ENCODE measurements at places on chromosomes 12 and 14.
A peak's percentile ranks its signal among the peaks of the same experiment; 100 is the strongest.

DNA sequence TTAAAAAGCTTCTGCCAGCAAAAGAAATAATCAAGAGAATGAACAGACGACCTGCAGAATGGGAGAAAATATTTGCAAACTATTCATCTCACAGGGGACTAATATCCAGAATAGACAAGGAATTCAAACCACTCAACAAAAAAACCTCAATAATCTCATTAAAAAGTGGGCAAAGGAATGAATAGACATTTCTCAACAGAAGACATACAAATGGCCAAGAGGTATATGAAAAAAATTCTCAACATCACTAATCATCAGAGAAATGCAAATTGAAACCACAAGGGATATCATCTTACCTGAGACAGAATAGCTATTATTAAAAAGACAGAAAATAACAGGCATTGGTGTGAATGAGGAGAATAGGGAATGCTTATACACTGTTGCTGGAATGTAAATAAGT is 270.0 kb downstream of the DACT1 start:
- DNase-seq, result no peak

DNA sequence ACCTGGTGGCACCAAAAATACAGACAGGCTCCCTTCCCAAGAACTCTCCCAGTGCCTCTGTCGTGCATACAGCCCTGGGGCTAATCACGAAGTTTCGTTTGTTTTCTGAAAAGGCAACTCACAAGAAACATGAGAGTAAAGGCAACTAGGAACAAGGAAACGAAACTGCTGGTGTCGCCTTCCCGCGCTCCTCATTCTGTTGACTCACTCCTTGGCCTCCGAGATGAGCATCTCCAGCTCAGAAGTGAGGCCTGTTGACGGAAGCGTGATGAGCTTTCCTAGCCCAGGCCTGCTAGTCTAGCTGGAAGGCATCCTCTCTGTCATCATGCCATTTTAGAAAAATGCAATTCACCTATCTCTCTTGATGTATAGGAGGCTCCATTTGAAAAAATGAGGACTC is 50.5 kb downstream of the TTC9 start:
- DNase-seq, result no peak

DNA sequence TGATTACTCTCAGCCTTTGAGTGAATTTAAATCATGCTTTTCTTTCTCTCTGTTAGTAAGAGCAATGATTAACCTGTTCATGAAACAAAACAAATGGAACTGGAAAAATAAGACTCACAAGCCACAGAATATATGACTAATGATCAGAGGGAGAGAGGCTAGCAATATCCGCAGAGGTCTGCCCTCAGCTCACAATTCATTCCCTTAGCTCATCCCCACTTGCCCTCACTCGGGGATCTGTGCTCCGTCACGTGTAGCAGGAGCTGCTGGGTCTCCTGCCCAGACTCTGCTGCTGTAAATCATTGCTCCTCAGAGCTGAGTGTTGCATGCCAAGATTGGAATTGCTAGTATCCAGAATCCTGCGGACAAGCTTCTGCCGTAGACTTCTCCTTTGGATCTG is 53.1 kb upstream of the GNG2 start:
- DNase-seq, result no peak

DNA sequence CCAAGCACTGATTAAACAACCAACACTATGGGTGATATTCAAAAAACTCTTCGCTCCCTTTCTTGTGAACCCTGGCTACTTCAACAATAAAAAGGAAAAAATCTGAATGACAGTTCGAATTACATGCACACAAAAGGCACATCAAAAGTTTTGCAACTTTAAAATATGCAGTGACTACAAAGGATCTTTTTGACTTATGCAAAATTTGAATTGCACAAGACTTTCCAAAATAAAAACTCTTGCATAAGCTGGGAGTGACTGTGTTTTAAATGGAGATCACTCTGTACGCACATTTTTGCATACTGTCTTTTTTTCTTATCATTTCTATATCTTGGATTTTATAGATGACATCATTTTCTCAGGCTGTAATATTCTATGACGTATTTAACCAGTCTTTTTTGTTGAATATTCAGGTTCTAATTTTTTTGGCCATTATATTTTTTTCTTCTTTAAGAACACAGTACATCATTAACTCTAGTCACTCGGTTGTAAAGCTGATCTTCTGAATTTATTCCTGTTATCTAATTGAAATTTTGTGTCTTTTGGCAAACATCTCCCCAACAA is 667.6 kb upstream of the TBX3 start:
- DNase-seq, result no peak

GRCh38 chr14:20274062-20274461 is 31.7 kb downstream of the TTC5 start:
- no peak for DNase-seq

GRCh38 chr12:70122804-70123203 is 120.4 kb upstream of the CNOT2 start:
- DNase-seq, result no peak

DNA sequence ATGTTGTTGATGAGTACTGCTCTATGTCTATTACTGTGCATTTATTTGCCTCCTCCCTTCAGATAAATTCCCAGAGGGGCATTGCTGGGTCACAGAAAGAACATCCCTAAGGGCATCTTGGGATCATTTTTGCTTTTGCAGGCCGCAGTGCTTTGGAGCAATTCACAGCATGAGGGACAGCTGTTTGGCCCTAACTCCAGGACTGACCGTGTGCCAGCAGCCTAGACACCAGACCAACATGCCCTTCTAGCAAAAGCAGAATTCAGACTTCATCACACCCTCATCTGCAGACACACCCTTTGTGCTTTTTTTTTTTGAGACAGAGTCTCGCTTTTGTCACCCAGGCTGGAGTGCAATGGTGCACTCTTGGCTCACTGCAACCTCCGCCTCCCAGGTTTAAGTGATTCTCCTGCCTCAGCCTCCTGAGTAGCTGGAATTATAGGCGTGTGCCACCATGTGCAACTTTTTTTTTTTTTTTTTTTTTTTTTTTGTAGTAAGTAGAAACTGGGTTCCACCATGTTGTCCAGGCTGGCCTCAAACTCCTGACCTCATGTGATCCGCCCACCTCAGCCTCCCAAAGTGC is 31.0 kb downstream of the RNF34 start:
- DNase-seq, result no peak

GRCh38 chr12:51705450-51705849 is 114.4 kb downstream of the SCN8A start:
- DNase-seq, result no peak

- DNase-seq, result no peak
These were observed 380.5 kb downstream of the EMP1 start for GRCh38 chr12:13576935-13577500.

- no peak for DNase-seq
These were observed 15.8 kb upstream of the DTX1 start for GRCh38 chr12:113040722-113041171.

DNA sequence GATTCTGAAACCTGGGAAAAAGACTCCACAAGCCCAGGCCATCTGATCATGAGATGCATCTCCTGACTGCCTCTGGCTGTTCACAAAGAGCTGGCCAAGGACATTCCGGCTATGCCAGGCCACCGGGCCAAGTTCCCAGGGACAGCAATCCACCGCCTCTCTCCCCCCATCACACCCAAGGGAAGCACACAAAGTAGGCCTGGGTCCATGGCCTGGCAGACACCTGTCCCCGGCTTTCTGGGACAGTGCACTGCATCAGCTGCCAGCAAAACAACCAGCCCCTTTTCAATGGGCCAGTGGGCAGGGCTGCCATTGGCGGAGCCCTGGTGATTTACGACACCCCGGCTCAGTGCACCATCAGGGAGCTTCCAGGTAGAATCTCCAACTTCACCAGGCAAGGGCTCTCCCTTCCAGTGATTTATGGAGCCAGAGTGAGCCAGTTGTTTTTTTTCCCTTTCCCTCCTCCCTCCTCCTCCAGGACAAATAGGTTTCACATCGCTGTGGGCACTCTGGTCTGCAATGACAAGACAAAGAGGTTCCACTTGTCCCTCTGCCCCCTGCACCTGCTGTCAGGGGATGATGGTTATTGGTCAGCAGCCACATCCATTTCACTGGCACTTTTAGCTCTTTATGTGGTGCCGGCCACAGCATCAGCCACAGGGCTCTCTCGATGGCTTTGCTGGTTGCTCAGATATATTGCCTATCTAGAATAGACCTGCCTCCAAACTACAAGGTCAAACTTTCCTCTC is 149.6 kb downstream of the SLC38A6 start:
- DNase-seq, result no peak

GRCh38 chr12:28378736-28379135 is 188.5 kb downstream of the CCDC91 start:
- DNase-seq, result no peak

DNA sequence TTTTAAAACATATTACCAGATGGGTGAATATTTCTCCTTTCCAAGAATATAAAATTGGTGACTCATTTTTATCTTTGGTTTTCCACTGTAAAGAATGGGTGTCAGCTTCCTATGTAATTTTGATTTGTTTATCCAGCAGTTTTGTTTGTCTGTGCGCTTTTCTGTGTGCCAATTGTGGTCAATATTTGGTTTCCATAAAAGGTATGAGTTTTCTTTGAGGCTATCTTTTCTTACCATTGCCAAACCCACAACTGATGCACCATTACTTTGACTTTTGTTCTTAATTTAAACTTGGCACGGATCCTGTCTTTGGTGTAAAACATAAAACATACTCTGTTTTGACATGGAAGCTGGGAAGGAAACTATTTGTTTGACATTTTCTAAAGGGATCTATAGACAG is 78.8 kb upstream of the NAV3 start:
- no peak for DNase-seq

DNA sequence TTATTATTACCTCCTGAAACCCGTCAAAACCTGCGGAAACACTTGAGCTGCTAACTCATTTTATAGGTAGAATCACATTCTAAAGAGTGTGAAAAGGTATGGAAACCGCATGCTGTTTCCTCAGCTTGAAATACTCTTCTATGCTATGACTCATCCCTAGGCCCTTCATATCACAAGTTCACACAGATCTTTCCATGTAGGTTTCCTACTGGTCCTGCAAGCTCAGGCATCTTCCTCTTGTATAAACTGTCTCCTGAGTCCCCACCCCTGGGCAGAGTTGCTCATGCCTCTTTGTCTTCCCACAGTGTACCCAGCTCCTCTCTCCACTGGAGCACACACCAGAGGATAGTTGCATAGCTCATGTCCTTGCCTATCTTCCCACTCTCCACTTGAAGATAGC is 84.7 kb downstream of the CMAS start:
- DNase-seq, result no peak

GRCh38 chr14:67837011-67837624 is 17.5 kb downstream of the RAD51B start:
- DNase-seq, result peak; percentile 11

DNA sequence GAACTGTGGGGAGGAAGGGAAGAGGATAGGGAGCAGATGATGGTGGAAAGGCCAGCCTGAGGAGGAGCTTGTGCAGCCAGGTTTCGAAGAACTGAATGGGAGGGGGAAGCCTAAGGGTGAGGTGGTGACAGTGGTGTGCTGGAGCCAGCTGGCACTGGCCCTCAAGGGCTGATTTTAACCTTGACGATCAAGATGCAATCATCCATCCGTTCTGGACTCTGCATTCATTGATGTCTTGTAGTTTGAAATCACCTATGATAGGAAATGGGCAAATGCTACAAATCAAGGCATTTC is 2.8 kb upstream of the ATG101 start:
- no peak for DNase-seq

- DNase-seq, result no peak
These were observed 43.4 kb downstream of the PSMA6 start for GRCh38 chr14:35335388-35336092.

- DNase-seq, result no peak
These were observed 13.1 kb upstream of the CHD4 start for GRCh38 chr12:6620137-6620884.

DNA sequence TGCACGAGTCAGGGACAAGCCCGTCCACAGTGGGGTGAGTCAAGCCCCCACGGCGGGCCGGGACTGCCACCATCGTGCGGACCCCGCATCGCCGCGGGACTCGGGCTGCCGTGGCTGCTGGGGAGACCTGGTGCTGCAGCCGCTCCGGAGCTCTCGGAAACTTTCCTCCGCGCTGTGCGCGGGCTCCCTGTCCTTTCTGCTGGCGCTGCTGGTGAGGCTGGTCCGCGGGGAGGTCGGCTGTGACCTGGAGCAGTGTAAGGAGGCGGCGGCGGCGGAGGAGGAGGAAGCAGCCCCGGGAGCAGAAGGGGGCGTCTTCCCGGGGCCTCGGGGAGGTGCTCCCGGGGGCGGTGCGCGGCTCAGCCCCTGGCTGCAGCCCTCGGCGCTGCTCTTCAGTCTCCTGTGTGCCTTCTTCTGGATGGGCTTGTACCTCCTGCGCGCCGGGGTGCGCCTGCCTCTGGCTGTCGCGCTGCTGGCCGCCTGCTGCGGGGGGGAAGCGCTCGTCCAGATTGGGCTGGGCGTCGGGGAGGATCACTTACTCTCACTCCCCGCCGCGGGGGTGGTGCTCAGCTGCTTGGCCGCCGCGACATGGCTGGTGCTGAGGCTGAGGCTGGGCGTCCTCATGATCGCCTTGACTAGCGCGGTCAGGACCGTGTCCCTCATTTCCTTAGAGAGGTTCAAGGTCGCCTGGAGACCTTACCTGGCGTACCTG is 1.1 kb downstream of the PDE3A start:
- no peak for DNase-seq

- no peak for DNase-seq
These were observed 112.5 kb upstream of the FLRT2 start for GRCh38 chr14:85417396-85417795.

DNA sequence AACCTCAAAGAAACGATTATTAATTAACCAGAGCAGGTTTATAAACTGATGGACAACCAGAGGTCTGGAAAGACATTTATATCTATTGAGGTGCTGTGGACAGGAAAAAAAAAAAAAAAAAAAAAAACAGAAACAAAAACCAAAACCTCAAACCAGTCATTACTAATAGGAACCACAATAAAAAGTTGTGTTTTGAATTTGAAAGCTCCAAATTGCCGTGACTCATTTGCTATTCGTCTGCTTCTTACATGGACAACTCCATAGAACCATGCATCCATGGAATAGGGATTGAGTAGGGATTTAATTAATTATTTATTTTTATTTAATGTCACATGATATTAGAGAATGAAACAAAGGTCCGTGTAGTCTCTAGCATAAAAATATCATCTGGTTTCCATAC is 134.1 kb upstream of the SSTR1 start:
- no peak for DNase-seq

DNA sequence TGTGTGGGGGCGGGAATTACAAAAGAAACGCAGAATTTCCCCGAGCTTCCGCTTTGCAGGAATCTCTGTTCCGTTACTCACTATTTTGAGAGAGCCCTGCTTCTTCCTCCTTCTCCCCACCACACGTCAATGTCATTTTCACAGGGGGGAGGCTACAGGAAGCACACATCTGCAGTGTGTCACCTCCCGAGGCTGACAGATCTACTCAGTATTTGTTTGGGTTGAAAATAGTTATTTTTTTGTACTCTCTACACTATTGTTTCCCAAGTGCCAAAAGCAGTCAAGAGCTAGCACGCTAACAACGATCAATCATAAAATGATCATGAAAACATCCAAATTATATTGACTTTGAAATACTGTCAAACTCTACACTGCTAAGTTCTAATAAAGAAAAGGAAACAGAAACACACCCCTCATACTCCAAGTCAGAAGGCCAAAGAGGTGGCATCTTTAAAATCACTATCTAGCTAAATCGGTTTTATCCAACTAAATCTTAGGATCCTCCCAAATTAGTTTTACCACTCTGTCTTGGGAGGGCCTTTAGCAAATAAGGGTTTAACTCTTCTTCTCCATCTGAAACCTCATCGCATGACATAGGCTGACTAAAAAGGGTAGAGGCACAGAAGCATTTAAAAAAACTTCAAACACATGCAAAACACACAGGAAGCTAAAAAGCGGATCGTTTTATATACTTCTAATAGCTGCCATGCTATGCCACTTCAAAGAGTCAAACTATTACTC is 51.8 kb downstream of the FOXN3 start:
- peak; percentile 17 for DNase-seq

GRCh38 chr12:67068761-67069450 is 200.3 kb upstream of the CAND1 start:
- DNase-seq, result no peak
